Stimulated activated CD8-positive, alpha-beta memory T cell treated with anti-CD3 and anti-CD28 coated beads, Interleukin-7, amount 100 ng/mL, for 1 hour (primary cell): ENCODE measurements at places on chromosomes 2 and 18.

- DNase-seq = no peak
These were observed 62.0 kb downstream of the REEP1 start for GRCh38 chr2:86275384-86275799.

DNA sequence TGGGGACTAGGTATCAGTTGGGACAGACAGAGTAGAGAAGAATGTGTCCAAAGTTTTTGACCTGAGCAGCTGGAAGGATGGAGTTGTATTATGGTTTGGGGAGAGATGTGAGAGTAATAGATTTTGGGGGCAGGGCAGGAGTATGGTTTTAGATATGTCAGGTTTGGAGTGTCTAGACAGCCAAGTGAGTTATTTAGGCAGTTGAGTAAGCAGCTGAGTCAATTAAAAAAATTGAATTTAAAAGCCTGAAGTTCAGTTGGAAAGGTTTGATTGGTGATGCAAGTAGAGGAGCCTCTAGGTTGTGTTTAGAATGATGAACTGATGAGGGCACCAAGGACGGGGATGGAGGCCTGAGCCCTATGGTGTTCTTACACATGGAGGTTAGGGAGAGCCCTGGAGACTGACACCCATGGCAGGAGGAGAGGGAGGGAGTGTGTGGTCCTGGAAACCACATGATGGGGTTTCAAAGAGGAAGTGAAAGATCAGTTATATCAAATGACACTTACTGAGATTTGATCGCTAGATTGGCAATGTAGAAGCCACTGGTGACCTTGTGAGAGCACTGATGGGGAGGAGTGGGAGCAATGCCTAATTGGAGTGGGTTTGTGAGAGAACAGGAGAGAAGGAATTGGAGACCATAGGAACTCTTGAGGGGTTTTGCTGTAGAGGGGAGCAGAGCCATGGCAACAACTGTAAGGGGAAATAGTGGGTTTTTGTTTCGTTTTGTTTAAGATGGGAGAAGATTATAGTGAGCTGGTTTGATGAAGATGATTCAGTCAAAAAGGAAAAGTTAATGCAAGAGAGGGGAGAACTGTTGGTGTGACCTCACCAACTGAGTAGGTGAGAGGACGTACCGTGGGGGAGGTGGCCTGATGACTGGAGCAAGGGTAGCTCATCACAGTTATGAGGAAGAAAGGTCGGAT lies 10.3 kb downstream of the ITGA6 start:
- no peak for DNase-seq

DNA sequence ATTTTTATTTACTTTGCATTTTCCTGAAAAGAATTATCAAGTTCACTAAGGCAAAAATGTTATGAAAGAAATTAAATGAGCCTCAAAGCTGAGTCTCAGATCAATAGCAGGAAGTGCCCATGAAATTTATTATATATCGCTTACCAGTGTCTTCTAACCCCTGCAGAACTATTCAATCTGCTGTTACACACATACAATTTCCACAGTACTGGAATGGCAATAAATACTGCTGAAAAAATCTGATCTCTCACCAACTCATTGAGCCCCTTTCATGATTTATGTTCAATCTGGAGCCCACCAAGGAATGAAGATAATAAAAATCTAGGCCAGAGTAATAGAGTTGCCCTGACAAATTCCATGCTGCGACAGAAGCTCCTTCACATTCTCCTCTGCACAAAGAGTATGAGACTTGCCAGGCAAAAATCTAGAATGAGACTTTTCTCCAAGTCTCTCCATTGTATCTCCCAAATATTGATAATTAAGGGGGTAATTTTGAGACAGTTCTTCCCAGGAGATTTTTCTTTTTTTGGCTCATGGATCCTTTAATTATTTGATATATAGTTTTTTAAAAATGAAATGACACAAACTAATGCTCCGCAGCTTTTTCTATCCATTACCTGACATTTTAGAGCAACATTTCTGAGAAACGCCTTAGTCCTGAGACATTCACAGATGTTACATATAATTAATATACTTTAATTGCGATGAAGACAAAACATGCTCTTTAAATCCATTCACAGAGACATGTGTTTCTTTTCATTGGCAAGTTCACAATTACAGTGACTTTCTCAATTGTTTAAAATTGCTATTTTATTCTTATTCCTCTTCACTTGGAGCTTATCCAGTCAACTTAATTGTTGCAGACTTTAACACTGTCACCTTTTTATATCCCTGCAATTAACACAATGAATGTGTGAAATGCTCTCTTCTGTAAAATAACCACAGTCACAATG lies 1020.4 kb downstream of the CBLN2 start:
- DNase-seq = no peak

- DNase-seq = no peak
These were observed 40.0 kb downstream of the GKN2 start for GRCh38 chr2:68912732-68913131.
